ENCODE measurements at places on chromosomes 1 and 21. TPM values are rescaled to one million over a fixed set of nuclear protein-coding genes. Genes with fewer than 3 reads are reported as not detected.

DNA sequence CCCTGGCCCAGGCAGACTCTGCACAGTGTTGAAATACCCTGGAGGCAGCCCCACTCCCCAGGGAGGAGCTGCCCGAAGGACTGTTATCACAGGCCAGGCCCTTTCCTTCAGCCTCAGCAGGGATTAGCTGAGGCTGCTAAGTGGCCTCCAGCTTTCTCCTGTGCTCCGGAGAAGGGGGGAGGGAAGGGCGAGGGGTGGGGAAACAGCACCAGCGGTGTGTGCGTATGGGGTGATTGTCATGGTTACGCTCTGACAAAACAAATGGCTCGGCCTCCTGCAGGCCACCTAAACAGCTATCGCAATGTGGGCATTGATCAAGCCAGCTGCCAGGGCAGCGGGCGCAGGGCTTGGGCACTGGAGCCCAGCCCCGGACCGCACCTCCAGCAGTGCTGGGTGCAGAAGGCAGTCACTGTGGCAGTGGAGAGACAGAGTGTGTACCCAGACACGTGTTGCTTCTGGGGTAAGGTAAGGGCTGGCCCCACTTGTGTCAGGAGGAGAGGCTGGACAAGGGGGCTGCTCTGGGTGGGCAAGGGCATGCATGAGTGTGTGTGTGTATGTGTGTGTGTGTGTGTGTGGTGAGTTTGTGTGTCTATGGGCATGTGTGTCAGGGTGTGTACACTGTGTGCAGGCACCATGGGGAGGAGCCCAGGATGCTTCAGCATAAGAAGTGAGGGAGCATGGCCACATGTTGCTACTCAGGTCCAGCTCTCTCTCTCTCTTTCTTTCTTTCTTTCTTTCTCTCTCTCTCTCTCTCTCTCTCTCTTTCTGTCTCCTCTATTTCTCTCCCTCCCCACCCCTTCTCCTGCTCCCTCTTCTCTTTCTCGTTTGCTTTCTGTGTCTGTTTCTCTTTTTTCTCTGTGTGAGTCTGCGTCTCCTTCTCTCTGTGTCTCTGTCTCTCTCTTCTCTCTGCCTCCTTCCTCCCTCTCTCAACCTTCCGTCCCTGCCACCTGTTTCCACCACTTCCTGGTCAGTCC lies at the start of gene VWA5B1:
Gene VWA5B1 (plus strand): TSS at position 252 of the 974 bp plus-strand sequence. CDS start 19,727 bp downstream, outside the sequence.
- H3K27me3 ChIP-seq: peaks cover 50% of the 10 kb centered on the region
- no peak within 1 kb of the TSS for H3K4me3 ChIP-seq
- no peak within 1 kb of the TSS for H3K27ac ChIP-seq
- DNase-seq: no peak
- H3K36me3 ChIP-seq: no peaks in the 10 kb centered on the region

GRCh38 chr1:109160071-109160840 lies 46.3 kb downstream of the ELAPOR1 start:
- no peaks in the 10 kb centered on the region for H3K4me1 ChIP-seq
- no peak overlapping the region for H3K27ac ChIP-seq
- H3K36me3 ChIP-seq: no peaks in the 10 kb centered on the region
- H3K4me3 ChIP-seq: no peak overlapping the region
- H3K27me3 ChIP-seq: no peaks in the 10 kb centered on the region

DNA sequence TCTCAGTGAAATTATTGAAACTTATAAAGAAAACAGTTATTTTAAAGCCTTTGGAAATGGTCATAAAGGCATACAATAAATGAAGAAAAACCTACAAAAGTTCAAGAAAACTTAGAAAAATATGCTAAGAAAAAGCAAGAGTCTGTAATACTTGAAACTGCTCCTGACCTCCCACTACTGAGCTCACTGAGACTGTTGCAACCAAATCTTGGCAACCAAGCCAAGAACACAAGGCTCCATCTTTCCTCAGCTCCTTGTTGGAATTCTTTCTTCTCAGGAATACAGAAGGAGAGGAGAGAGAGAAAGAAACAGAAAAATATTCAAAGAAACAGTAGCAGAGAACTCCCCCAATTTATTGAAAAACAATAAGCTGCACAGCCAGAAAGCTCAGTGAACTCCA lies 160.5 kb downstream of the RASAL2 start:
- no peaks in the 10 kb centered on the region for H3K27me3 ChIP-seq
- H3K4me1 ChIP-seq: no peaks in the 10 kb centered on the region
- H3K4me3 ChIP-seq: no peak overlapping the region
- no peaks in the 10 kb centered on the region for H3K36me3 ChIP-seq
- no peak for DNase-seq

DNA sequence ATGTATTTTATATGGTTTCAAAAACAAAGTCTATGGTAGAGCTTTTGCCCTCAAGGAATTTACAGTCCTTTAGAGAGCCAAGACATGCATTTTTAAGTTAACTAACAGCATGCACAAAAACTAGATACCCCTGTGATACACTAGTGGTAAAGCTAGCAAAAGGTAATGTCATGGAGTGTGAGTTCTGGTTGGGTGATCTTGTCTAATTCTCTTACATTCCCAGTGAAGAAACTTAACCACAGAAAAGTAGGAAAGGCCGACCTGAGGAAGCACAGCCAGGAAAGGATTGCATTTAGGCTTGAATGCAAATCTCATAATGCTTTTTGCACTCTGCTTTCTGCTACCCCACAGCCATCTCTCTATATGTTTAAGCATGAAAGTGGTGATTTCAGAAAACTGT lies 202.2 kb downstream of the ROR1 start:
- no peak for DNase-seq
- no peaks in the 10 kb centered on the region for H3K27me3 ChIP-seq
- H3K4me1 ChIP-seq: peaks cover 3% of the 10 kb centered on the region
- no peak overlapping the region for H3K27ac ChIP-seq
- no peaks in the 10 kb centered on the region for H3K36me3 ChIP-seq
- no peak overlapping the region for H3K4me3 ChIP-seq

DNA sequence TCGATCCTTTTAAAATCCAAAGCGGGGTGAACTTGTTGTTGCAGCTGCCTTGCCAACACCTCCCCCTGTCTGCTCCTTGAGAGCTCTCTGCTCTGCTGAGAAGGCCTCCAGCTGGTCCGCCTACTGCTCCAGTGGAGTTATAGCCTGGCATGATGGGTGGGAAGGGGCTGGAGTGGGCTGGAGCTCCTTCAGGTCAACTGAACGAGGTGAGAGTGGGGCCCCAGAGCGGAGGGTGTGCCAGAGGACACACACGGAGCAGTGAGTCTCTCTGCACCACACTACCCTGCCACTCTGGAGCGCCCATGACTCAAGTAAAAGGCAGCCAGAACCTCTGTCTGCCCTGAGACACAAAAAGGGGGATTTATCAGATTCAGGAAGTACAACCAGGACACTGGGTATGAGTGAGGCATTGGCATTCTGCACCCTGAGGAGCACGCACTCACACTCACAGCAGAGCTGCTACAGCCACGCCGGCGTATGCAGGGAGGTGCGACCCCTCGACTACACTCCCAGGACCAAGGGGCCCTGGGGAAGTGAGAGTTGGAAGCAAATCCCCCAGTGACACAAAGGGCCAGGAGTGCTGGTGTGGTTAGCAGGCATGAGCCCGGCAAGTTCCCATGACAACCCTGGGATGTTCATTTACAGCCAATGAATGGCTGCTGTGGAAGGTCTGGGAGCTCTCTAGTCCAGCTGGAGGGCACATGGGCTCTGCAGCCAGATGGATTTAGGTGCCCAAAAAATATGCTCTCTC lies 28.0 kb upstream of the EVA1B start:
- H3K4me3 ChIP-seq: no peak overlapping the region
- peak overlapping the region; percentile 84 for H3K27ac ChIP-seq
- peaks cover 58% of the 10 kb centered on the region for H3K36me3 ChIP-seq
- no peaks in the 10 kb centered on the region for H3K4me1 ChIP-seq
- DNase-seq: no peak

DNA sequence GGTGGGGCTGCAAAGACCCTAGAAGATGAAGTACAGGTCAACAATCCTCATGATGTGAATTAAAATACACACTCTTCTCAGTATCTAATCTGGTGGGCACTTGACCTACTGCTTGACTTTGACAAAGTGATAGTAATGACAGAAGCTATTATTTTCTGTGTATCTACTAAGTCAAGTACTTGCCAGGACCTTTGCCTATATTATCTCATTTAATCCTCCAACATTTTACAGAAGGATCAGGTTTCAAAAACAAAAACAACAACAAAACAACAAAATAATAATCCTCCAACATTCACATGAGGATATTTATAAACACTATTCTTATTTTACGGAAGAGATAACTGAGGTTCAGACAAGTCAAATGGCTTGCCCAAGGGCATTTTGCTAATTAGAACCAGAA lies 4.4 kb upstream of the CD48 start:
- H3K27me3 ChIP-seq: no peaks in the 10 kb centered on the region
- H3K4me1 ChIP-seq: no peaks in the 10 kb centered on the region
- no peak overlapping the region for H3K4me3 ChIP-seq
- no peak for DNase-seq

- no peak overlapping the region for H3K4me3 ChIP-seq
- no peak overlapping the region for H3K27ac ChIP-seq
- no peaks in the 10 kb centered on the region for H3K4me1 ChIP-seq
- peaks cover 24% of the 10 kb centered on the region for H3K36me3 ChIP-seq
- DNase-seq: no peak
These were observed 70.3 kb downstream of the PRKACB start for GRCh38 chr1:84214115-84214956.

DNA sequence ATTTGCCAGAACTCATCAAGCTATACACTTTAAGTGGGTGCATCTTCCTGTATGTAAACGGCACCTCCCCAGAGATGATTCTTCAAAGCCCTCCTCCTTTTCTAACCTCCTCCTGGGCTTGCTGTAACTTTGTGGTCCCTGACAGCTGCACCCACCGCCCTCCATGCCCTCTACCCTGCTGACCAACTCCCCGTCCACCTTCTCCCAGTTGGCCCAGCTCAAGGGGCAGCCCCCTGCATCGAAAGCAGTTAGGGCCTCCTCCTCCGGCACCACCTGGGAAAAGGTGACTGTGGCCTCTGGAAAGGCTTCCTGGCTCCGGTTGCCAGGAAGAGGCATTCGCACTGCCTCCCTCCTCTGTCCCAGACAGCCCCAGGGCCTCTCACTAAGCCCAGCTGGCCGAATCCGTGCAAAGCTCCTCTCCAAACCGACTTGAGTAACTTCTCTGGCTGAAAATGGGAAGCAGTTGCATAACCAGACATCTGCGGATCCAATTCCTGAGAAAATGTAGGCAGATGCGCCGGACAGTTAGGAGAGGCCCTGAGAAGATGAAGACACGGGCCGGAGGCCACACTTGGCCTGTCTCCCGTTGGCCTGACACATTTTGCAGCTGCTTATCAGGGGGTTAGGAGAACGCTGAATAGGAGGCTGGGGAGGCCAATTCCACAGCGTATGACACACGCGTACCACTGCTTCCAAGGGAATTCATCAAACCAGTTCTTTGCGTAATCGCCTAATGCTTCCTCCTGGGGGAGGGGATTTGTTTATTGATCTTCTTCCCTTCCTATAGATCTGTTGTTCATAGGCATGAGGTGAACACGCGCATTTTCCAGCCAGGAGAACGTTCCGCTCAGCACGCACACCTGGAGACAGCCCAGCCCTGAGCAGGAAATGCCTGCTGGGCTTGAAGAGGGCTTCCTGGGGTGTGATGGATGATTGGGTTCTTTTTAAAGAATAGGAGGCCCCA lies 48.7 kb upstream of the COL6A2 start:
- peaks cover 28% of the 10 kb centered on the region for H3K4me1 ChIP-seq
- no peaks in the 10 kb centered on the region for H3K36me3 ChIP-seq
- H3K27ac ChIP-seq: peak overlapping the region; percentile 63
- no peaks in the 10 kb centered on the region for H3K27me3 ChIP-seq
- H3K4me3 ChIP-seq: no peak overlapping the region
- DNase-seq: peak; percentile 82

DNA sequence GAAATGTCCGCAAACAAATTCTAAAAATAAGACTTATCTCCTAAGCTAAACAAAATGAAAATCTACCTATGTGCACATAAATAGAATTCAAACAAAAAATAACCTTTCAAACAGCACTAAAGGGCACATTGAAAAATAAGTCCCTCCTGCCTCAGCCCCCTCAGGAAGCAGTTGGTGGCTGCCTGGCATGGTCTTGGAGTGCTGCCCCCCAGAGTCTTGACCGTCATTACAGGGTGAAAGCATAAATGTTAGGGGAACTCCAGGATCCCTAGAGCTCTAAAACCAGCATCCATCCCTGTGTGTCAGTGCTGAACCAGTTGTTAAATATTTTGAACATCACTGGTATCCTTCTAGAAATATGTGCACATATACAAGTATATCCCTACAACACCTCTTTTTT lies 6.5 kb upstream of the NPL start:
- no peak overlapping the region for H3K27ac ChIP-seq
- H3K4me3 ChIP-seq: no peak overlapping the region
- H3K4me1 ChIP-seq: no peaks in the 10 kb centered on the region

- no peaks in the 10 kb centered on the region for H3K36me3 ChIP-seq
- H3K27ac ChIP-seq: no peak overlapping the region
- no peaks in the 10 kb centered on the region for H3K4me1 ChIP-seq
- no peak for DNase-seq
- no peaks in the 10 kb centered on the region for H3K27me3 ChIP-seq
These were observed 177.3 kb downstream of the ZSCAN20 start for GRCh38 chr1:33649759-33650158.

DNA sequence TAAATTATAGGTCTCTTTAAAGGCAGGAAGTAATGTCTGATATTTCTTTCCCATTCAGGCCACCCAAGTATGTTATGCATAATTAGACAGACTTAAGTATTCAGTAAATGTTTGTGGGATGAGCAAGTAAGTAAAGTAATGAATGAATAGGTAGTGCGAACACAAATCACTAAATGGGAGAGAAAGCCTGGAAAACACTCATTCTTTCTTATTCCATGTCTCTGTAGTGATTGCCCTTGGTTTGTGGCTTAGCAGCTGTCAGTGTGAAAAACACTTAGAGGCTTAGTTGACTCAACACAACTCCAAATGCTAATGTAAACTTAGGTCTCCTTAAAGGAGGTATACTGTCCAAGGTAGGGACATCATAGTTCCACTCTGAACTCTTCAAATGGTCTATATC lies 182.5 kb downstream of the ZC3H11B start:
- no peak overlapping the region for H3K27ac ChIP-seq
- H3K27me3 ChIP-seq: no peaks in the 10 kb centered on the region
- H3K4me3 ChIP-seq: no peak overlapping the region
- H3K4me1 ChIP-seq: no peaks in the 10 kb centered on the region

DNA sequence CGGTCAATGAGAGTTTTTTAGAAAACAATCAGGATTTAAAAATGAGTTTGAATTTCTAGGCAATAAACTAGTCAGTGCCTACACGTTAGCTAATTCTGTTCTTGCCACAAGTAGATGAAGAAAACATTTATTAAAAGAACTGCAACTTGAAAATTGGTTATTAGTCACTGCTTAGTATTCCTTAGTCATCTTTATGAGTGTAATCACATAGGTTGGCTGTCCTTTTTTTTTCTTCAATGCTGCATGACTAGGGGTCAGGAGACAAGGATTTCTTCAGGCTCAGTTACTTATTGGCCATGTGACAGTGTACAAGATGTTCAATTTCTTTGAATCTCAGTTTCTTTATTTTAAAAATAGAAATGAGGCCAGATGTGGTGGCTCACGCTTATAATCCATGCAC lies 17.1 kb downstream of the SOAT1 start:
- no peak for DNase-seq
- H3K36me3 ChIP-seq: no peaks in the 10 kb centered on the region
- no peaks in the 10 kb centered on the region for H3K4me1 ChIP-seq
- H3K27ac ChIP-seq: no peak overlapping the region

Gene NHLH2
- total RNA-seq: not detected

Gene SH2D2A
- not detected for total RNA-seq

Gene PLCH2
- total RNA-seq: 0.21 TPM

Gene ITGB2
- total RNA-seq: 87.3 TPM

Gene AMY1B
- not detected for total RNA-seq

Gene PCAT6
- total RNA-seq: not detected

Gene ABCB10
- total RNA-seq: 24.7 TPM

Gene ISG20L2
- total RNA-seq: 20.1 TPM
